Keratinocyte (primary cell): ENCODE measurements at places on chromosomes 12 and 14. TPM values are rescaled to one million over a fixed set of nuclear protein-coding genes. Genes with fewer than 3 reads are reported as not detected.

GRCh38 chr12:79645235-79645630, 45.5 kb downstream of the PAWR start:
- H3K27ac ChIP-seq, result no peak overlapping the region
- DNase-seq, result no peak
- H3K36me3 ChIP-seq, result peaks cover 2% of the 10 kb centered on the region
- H3K4me1 ChIP-seq, result no peaks in the 10 kb centered on the region
- H3K27me3 ChIP-seq, result no peaks in the 10 kb centered on the region

- H3K4me1 ChIP-seq, result no peaks in the 10 kb centered on the region
- H3K27ac ChIP-seq, result no peak overlapping the region
- no peak overlapping the region for H3K4me3 ChIP-seq
- H3K27me3 ChIP-seq, result no peaks in the 10 kb centered on the region
- H3K36me3 ChIP-seq, result no peaks in the 10 kb centered on the region
Observed at GRCh38 chr14:58563978-58564377, 73.8 kb upstream of the DACT1 start.

DNA sequence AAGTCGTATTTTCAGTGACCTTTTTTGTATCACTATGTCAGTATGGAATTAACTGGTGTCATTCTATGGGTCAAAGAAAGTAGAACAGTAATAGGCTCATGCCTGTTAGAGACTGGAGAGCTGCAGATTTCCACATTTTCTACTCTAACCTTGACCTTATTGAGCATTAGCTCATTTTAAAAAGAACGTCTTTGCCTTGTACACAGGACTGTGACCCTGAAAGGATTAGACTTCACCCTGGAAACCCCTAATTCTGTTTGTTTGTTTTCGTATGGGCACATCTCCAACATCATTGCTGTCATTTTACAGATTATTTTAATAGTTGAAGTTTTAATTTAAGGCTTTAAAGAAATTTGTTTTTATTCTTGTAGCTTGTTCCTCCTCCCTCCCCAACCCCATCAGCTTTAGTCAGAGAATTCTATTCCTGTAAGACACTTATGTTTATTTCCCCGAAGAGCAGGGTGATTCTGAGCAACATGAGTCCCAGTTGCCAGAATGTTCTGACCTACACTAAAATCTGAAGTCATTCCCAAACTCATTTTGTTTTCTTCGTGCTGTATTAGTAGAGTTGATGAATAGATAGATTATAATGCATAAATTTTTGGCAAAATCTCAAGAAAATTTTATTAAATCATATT, 451.3 kb downstream of the FOXG1 start:
- no peaks in the 10 kb centered on the region for H3K4me1 ChIP-seq
- H3K4me3 ChIP-seq, result no peak overlapping the region
- peaks cover 5% of the 10 kb centered on the region for H3K27me3 ChIP-seq
- H3K27ac ChIP-seq, result no peak overlapping the region

DNA sequence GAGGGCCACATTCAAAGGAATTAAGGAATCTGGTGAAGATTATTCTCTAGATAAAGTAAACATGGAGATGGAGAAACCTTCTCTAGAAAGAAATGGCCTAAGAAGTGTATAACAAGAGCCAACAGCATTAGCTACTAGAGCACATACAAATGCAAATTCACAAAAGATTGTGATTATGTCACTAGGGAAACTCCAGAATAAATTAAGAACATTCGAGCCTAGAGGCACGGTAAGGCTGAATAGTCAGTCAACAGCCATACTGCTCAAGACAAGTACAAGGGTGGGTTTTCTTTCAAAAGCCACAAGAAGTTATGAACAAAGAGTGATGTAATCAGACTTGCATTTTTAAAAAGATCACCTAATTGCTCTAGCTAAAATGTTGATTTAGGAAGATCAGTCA, 25.4 kb downstream of the PPP4R3A start:
- H3K27me3 ChIP-seq, result no peaks in the 10 kb centered on the region
- no peaks in the 10 kb centered on the region for H3K4me1 ChIP-seq
- no peak overlapping the region for H3K27ac ChIP-seq
- H3K36me3 ChIP-seq, result peaks cover 20% of the 10 kb centered on the region

- no peak overlapping the region for H3K27ac ChIP-seq
- H3K36me3 ChIP-seq, result peaks cover 3% of the 10 kb centered on the region
- no peaks in the 10 kb centered on the region for H3K27me3 ChIP-seq
- peaks cover 14% of the 10 kb centered on the region for H3K4me1 ChIP-seq
- no peak for DNase-seq
- H3K4me3 ChIP-seq, result no peak overlapping the region
Observed at GRCh38 chr12:75831402-75831801, 200.2 kb downstream of the PHLDA1 start.

DNA sequence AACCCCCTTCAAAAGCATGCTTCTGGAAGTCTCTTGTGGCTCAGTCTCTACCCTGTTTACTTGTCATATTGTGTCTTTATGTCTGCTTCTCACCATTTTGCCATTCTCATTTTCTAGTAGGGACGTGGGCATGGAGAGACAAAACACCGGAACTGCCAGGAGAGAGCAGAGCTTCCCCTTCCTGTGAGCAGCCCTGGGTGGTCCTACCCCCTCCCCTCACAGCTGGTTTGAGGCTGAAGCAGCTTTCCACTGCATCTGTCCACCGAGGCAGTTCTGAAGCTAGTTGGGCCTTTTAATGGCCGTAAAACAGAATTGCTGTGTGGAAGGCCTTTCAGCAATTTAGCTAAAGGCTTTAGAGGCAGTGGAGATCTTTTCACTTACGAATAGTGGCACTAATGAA, 77.0 kb downstream of the PELI2 start:
- no peak overlapping the region for H3K4me3 ChIP-seq
- no peak overlapping the region for H3K27ac ChIP-seq
- no peaks in the 10 kb centered on the region for H3K4me1 ChIP-seq
- no peak for DNase-seq
- H3K27me3 ChIP-seq, result no peaks in the 10 kb centered on the region
- H3K36me3 ChIP-seq, result no peaks in the 10 kb centered on the region

GRCh38 chr14:101961011-101961721, 3.2 kb upstream of the DYNC1H1 start:
- H3K27me3 ChIP-seq, result no peaks in the 10 kb centered on the region
- peak; percentile 73 for DNase-seq
- H3K4me1 ChIP-seq, result peaks cover 23% of the 10 kb centered on the region

DNA sequence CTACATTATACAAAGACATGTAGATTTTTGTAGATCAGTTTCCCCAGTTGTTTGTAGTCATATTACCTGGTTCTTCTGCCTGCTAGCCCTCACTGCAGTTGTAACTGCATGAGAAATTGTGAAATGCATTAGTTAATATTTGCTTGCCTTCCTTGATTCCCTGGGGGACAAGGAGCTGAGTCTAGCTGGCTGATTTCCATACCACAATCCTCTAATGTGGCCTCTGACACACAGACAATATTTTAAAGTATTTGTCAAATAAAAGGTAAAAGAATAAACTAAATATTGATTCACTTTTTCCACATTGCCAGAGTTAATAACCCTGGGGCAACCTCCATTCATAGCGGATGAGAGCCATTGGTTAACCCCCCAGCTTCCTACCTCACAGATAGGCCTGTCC, 128.8 kb upstream of the TMEM132C start:
- H3K36me3 ChIP-seq, result no peaks in the 10 kb centered on the region
- no peaks in the 10 kb centered on the region for H3K27me3 ChIP-seq
- H3K4me1 ChIP-seq, result no peaks in the 10 kb centered on the region
- H3K4me3 ChIP-seq, result no peak overlapping the region

- no peaks in the 10 kb centered on the region for H3K36me3 ChIP-seq
- H3K4me3 ChIP-seq, result no peak overlapping the region
- H3K27me3 ChIP-seq, result no peaks in the 10 kb centered on the region
- no peak for DNase-seq
- H3K27ac ChIP-seq, result no peak overlapping the region
- H3K4me1 ChIP-seq, result no peaks in the 10 kb centered on the region
Observed at GRCh38 chr12:106840243-106840642, 65.8 kb downstream of the RIC8B start.

GRCh38 chr14:55964091-55964490, 154.1 kb upstream of the PELI2 start:
- no peaks in the 10 kb centered on the region for H3K36me3 ChIP-seq
- no peak overlapping the region for H3K27ac ChIP-seq
- H3K4me3 ChIP-seq, result no peak overlapping the region
- no peaks in the 10 kb centered on the region for H3K27me3 ChIP-seq
- no peak for DNase-seq
- no peaks in the 10 kb centered on the region for H3K4me1 ChIP-seq

DNA sequence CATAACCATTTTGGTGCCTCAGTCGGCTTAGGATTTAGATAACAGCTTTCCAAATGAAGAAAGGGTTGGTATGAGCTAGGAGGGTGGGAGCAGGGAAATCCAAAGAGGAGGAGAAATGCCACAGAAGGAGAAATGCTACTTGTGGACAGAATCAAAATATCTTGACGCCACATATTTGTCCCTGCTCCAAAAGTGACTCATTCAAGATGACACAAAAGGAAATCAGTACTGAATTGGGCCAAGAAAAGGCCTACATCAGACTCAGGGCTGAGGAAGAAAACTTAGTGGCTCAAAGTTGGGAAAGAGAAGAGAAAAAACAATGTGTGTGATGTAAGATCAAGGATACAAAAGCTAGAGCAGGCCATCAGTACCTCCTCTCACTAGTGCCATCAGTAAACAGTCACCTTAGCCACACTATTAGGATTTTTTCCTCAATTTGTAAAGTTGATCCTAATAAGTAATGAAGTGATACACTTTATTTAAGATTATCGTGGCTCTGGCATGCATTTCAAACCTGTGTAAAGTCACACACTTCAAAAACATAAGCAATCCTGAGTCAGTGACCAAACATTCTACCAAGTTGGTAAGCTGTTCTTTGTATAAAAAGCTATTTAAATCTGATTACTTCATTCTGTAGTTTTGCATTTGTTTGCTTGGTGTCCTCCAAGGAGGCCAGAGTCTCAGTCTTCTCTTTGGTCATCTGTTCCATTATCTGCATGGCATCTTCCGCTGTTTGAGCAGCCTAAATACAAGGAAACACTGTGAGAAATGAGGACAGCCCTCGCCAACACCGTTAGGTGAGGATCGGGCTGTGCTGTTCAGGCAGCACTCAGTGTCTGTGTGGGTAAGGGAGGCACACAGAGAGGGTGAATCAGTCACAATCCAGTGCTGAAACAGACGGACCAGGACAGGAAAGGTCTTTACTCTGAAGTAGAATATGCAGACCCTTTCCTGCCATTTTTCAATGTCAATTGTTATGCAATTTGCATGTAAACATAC, 52.6 kb upstream of the VPS33A start:
- no peak overlapping the region for H3K27ac ChIP-seq
- no peak for DNase-seq
- no peaks in the 10 kb centered on the region for H3K27me3 ChIP-seq
- H3K36me3 ChIP-seq, result peaks cover 27% of the 10 kb centered on the region
- H3K4me3 ChIP-seq, result no peak overlapping the region

- no peak for DNase-seq
- no peak overlapping the region for H3K4me3 ChIP-seq
- H3K27me3 ChIP-seq, result no peaks in the 10 kb centered on the region
Observed at GRCh38 chr14:64801800-64802199, 77.9 kb downstream of the SPTB start.

DNA sequence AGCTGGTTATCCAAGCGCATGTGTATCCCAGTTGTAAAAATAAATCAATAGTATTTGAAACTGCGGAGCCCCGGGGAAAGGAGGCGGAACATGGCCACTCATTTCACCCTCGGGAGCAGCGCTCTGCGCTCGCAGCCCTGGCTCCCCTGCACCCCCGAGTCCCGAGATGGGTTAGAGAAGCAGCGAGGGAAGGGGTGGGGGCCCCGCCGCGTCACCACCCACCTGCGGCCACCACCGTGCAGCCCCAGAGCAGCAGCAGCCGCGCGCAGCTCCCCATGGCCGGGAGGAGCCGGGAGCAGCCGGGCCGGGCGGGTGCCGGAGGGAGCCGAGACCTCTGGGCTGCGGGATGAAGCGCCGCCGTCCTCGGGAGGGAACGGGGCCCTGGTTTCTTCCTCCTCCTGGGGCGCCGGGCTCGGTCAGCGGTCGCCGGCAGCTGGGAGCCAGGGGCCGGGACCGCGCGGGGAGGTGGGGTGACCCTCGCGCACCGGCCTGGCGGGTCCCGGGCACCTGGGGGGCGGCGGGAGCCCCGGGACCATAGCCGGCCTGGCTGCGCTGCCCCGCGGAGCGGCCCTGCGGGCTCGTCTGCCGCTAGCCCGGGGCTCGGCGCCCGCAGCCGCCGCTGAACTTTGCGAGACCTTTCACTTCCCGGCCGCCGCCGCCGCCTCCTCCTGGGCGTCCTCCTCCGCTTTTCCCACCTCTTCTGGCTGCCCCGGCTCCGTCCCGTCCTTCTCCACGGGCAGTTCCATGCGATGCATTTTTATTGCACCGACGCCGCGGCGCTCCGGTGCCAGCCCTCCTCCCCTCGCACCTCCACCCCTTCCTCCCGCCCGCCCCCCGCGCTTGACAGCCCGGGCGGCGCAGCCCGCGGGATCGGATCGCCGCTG, at the start of gene NTN4:
Gene NTN4, minus strand, starts transcription at position 732 of the 884 bp plus-strand sequence. Its CDS starts 455 bp downstream, at position 277.
- peak within 1 kb of the TSS; percentile 51 for H3K27ac ChIP-seq
- H3K4me3 ChIP-seq, result peak within 1 kb of the TSS; percentile 52
- H3K27me3 ChIP-seq, result no peaks in the 10 kb centered on the region
- DNase-seq, result no peak
- no peaks in the 10 kb centered on the region for H3K36me3 ChIP-seq

- no peak overlapping the region for H3K4me3 ChIP-seq
- no peak overlapping the region for H3K27ac ChIP-seq
- no peaks in the 10 kb centered on the region for H3K27me3 ChIP-seq
- H3K4me1 ChIP-seq, result no peaks in the 10 kb centered on the region
Observed at GRCh38 chr12:93896427-93896826, 219.3 kb downstream of the CRADD start.

DNA sequence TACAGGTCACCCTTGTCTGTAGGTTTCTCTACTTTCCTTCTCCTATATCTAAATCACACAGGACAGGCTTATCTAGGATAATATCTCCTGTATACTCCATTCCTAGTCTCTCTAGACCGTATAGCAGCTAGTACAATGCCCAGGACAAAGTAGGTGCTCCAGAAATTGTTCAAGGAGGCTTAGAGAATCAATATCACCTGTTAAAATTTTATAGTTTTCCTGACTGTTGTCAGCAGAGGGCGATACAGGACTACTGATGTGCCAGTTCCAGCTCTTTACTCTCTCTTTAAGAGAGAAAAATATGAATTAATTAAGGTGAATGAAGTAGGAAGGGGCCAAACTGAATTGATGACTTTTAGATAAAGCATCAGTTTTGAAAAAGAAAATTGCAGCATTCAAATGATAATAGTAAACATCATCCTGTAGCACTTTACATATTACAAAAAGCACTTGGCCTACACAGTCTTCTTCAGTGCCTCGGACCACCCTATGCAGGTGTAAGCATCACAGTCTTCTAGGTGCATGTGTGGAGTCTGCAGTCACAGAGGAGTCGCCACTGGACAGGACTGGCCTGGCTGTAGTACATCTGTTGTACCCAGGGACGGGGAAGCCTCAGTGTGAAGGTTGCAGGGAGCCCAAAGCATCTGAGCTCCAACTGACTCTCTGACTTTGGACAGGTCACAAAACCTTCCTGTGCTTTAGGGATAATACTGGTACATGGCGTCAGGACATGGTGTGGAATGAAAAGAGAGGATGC, 61.9 kb upstream of the MAX start:
- H3K27ac ChIP-seq, result no peak overlapping the region
- DNase-seq, result no peak
- H3K27me3 ChIP-seq, result no peaks in the 10 kb centered on the region
- H3K36me3 ChIP-seq, result no peaks in the 10 kb centered on the region
- H3K4me3 ChIP-seq, result no peak overlapping the region
- H3K4me1 ChIP-seq, result no peaks in the 10 kb centered on the region

Gene SLC2A3
- 16.2 to 40.5 TPM (median 28.3 TPM) in 3 replicates for polyA plus RNA-seq

Gene KRT77
- 0.54 to 4.6 TPM (median 1.3 TPM) in 3 replicates for polyA plus RNA-seq

Gene ACSM4
- not detected in 3 replicates for polyA plus RNA-seq

Gene PPFIA2
- polyA plus RNA-seq, result not detected in 3 replicates

Gene MIP
- not detected in 3 replicates for polyA plus RNA-seq
